ENCODE measurements at places on chromosomes 5 and 9. TPM values are rescaled to one million over a fixed set of nuclear protein-coding genes. Genes with fewer than 3 reads are reported as not detected.
A peak's percentile ranks its signal among the peaks of the same experiment; 100 is the strongest.

- DNase-seq: no peak
These were observed 84.6 kb downstream of the MAST4 start for GRCh38 chr5:66680804-66681203.

DNA sequence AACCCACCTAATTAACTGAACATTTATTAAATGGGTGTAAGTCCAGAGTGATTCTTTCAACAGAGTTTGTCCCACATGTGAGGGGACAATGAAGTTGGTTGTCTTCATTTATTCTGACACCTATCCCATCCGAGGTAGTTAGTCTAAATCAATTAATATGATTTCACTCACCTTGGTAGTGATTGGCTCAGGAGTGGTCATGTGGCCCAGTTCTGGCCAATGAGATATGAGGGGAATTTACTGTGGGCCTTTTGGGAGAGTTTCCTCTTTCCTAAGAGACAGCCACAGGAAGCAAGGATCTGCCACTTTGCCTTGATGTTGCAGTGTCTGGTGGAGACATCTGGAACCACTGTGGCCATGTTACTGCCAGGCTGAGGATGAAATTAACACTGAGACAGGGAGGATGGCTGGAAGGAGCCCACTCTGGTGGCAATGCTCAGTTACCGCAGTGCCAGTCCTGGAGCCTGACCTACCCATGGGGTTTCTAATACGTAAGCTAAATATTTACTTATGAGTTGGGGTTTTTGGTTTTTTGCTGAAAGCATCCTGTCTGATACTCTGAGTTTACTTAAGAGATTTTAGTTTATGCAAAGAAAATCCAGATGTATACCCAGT is 118.6 kb downstream of the FGF18 start:
- no peak for DNase-seq

- no peak for DNase-seq
These were observed 161.0 kb upstream of the CCDC152 start for GRCh38 chr5:42595597-42595996.

DNA sequence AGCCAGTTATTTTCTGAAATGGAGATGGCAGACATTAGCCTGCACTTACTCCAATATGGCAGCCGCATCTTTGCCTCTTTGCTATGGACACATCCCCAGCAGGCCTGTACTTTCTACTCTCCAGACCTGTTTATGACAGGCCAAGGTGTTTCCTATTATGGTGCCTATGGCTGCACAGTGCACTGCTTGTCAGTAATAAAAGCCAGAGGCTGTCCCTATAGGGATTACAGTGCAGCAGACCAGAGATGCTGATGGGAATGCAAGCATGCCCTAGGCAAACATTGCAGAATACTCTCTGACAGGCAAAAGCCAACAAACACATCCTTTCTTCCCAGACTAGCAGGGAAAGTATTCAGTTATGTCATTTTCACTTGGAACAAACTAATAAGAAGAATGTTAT is 442.9 kb downstream of the RAB3C start:
- no peak for DNase-seq

DNA sequence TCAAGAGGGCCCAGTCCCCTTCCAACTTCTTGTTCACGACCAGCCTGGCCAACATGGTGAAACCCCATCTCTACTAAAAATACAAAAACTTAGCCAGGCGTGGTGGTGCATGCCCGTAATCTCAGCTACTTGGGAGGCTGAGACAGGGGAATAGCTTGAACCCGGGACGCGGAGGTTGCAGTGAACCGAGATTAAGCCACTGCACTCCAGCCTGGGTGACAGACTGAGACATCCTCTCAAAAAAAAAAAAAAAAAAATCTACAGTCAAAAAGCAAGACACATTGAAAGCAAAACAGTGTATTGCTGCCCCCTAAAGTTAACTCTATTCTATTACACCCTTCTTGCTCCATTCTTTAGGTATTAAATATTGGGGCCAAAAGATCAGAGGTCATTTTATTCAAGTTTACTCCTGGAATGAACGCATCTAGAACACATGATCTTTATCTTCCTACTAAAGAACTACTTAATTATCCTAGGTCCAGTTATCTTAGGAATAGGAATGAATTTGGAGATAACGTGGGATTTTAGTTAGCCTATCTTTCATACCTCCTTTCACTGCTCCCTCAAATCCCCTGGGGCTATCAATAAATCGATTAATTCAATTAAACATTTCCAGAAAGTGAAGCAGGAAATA is 2.4 kb downstream of the ATG12 start:
- DNase-seq: peak; percentile 51

The FGF10 gene
- total RNA-seq: not detected

DNA sequence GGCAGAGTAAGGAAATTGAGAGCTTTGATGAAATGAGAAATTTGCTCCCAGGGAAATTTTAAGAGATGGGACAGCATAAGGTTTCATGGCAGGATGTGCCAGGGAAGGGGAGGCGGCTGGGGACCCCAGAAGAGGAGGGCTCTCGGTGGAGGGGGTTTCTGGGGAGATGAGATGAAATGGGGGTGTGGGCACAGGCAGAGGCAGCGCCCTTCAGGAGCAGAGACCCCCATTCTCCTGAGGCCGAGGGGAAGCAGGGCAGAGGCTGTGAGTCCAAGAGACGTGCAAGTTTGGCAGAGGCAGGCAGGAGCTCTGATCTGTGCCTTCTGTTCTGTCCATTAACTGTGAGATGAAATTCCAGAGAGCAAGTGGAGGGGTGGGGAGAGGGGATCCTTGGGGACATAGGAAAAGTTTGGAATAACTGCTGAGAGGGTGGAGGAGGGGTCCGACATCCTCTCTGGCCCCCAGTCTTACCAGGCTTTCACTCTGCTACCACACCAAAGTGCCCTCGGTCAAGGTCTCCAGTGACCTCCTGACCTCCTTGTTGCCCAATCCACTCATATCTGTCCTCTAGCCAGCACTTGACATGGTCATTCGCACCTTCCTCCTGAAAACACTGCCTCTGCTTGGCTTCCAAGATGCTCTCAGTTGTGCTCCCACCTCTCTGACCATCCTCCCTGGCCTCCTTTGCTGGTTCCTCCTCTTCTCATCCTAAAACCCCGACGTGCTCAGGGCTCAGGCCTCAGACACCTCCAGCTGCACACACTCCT is 108.1 kb upstream of the MVB12B start:
- DNase-seq: no peak

The MAST4 gene
- total RNA-seq: not detected

The BRINP1 gene
- total RNA-seq: 3.7 TPM

DNA sequence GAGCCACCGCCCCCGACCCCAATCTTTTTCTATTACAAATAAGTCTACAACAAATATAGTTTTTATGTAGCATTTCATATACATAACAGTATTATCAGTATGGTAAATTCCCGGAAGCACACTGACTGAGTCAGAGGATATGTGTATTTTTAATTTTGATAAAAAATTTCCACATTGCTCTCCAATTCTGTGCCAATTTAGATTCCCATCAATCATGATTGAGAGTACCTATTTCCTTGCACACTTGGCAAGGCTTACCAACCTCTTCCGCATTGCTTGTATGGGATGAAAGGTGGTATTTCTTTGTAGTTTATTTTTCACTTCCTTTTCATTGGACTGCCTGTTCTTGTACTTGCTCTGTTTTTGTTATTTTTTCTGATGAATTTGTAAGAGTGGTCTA is 204.6 kb downstream of the RFX3 start:
- DNase-seq: no peak

The SPATA31A3 gene
- total RNA-seq: not detected

DNA sequence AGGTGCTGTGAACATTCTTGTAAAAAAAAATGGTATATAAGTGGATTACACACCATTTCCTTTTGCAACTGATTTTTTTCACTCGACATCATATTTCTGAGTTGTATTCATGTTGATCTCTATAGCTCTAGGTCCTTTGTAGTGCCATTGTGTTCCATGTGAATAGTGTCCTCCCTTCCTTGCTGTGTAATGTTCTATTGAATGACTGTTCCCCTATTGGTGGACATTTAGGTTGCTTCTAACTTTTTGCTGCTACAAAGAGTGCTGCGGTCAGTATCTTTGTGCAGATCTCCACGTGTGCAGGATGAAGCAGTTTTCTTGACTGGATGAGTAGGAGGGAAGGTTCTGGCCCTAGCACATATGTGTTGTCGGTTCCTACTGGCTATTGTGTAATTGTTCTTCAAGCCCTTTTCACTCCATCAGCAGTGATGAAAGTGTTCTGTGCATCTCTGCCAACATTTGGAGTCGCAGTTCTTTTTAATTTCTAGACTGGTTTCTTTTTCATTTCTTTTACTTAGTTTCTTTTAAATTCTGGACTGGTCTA is 20.2 kb downstream of the DAB2IP start:
- no peak for DNase-seq

- DNase-seq: no peak
These were observed 10.0 kb downstream of the FANCC start for GRCh38 chr9:95307538-95307937.

- DNase-seq: no peak
These were observed 299.8 kb upstream of the NUDT12 start for GRCh38 chr5:103862398-103862797.

- DNase-seq: no peak
These were observed 38.5 kb downstream of the TLE1 start for GRCh38 chr9:81650586-81651515.

The RHOBTB3 gene
- total RNA-seq: 22.0 TPM

- DNase-seq: no peak
These were observed 374.6 kb downstream of the OSTF1 start for GRCh38 chr9:75462866-75463265.

GRCh38 chr5:37738057-37738691 is 101.7 kb downstream of the GDNF start:
- DNase-seq: peak; percentile 64

GRCh38 chr5:18024542-18024941 is 390.3 kb downstream of the TAF11L14 start:
- DNase-seq: no peak

The FOXD4 gene
- not detected for total RNA-seq

DNA sequence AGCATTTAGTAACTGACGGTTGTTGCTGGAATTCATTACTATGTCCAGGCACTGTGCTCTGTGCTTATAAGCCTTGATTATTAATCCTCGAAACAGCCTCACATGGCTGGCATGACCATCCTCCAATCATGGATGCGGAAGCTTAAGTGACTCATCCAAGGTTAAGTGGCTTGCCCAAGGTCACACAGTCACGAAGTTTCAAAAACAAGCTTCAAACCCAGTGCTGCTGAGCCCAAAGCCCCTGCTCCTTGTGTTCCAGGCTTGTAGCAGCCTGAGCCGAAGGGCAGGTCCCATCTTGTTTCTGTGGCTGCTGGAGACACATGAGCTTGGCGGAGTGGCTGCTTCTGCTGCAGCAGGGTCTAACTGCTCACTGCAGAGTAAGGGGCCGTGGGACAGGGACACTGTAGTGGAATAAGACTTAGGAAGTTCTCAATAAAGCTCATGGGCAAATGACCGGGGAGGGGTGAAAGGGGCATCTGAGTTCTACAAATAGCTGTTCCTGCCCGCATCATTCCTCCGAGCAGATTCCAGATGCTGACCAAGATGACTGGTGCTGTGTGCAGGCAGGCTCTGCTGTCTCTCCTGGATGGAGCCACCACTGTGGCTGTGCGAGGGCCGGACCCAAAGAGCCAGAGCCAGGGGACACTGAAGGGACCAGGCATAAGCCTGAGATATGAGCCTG is 32.4 kb downstream of the WHRN start:
- DNase-seq: no peak

GRCh38 chr5:88660947-88661805 is 221.8 kb downstream of the MEF2C start:
- DNase-seq: peak; percentile 98

All from Caki2 (cell line).